Natural killer cell (primary cell): ENCODE measurements at places on chromosomes 2 and 18.
A peak's percentile ranks its signal among the peaks of the same experiment; 100 is the strongest.

- peak; percentile 22 for DNase-seq
These were observed 34.1 kb upstream of the GNAL start for GRCh38 chr18:11654736-11655605.

- DNase-seq = no peak
These were observed 144.7 kb downstream of the MYCN start for GRCh38 chr2:16085073-16085472.

GRCh38 chr2:11877764-11878163 is 131.3 kb downstream of the LPIN1 start:
- DNase-seq = no peak

- DNase-seq = no peak
These were observed 34.5 kb downstream of the SLC4A3 start for GRCh38 chr2:219661955-219662395.

DNA sequence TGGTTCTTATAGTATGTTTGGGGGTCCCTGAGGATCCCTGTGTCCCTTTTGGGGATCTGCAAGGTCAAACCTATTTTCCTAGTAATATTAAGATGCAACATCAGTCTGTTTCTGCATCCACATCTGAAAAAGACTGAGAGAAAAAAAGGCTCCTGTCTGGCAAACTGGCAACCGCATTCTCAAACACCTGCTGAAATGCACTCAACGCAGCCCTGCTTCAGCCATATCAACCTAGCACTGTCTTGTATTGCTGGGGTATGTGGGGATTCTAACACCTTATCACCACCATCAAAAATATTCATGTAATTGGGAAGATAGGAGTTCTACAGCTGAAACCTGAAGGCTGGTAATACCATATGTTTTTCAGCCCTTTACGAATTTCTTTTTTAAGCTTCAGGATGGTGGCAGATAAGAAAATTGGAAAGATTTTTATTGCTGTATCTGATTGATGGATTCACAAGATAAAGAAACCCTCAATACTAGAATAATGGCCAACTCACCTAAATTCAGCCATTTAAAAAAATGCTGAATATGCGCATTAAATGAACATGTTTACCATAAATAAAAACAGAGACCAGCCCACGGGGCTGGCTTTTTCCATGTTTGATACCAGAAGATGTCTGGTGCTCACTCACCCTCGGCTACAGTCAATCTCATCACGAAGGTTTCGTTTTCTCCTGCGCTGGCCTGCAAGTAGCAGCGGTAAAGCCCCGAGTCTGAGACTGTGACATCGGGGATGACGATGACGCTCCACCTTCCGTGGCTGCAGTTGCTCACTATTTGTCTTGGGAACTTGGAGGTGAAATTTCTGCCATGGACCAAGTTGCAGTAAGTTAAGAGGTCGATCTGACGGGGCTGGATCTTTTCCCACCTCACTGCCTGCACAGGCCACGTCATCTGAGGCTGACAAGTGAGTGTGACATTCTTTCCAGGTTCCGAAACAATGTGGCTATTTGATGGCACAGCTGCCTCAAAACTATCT is 52.3 kb downstream of the CD226 start:
- peak; percentile 81 for DNase-seq

GRCh38 chr2:98926601-98927000 is 9.4 kb downstream of the CRACDL start:
- no peak for DNase-seq

DNA sequence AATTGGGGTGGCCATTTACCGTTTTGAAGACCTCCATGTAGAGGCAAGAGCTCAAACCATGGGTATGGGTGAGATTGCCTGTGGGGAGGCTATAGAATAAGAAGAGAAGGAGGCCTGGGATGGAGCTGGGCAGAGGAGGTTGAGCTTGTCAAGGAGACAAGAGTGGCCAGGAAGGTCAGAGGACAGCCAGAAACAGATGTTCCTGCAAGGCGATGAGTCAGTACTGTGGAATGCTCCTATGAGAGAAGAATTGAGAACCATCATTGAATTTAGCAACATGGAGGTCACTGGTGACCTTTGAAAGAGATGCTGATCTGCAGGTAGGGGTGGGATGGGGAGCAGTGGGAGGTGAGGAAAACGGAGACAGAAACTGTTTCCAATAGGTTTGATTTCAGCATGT is 3.5 kb downstream of the ACSL3 start:
- no peak for DNase-seq

- DNase-seq = peak; percentile 68
These were observed 34.4 kb upstream of the TRAPPC8 start for GRCh38 chr18:31977270-31977872.

GRCh38 chr2:19349911-19350677 is 8.3 kb downstream of the OSR1 start:
- peak; percentile 61 for DNase-seq

DNA sequence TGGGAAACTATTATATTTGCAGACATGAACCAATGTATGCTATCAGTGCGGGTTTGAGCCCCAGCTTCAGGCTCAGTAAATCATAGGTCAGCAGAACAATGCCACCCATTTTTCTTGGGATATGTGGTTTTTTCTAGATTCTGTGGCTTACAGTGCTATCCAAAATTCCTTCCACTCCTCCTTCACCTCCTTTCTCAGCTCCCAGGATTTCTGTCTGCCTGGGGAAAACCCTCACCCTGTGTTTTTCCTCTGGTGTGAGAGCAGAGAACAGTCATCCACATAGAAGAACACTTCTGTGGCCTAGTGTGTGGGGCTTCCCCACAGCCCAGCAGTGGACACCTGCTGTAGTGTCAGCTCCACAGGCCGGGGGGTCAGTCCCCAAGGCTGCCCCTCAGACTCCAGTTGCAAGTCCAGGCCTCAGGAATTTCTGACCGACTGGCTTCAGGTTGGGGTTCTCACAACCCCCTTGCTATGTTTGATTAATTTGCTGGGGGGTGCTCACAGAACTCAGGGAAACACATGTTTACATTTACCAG is 238.2 kb downstream of the LDLRAD4 start:
- no peak for DNase-seq

DNA sequence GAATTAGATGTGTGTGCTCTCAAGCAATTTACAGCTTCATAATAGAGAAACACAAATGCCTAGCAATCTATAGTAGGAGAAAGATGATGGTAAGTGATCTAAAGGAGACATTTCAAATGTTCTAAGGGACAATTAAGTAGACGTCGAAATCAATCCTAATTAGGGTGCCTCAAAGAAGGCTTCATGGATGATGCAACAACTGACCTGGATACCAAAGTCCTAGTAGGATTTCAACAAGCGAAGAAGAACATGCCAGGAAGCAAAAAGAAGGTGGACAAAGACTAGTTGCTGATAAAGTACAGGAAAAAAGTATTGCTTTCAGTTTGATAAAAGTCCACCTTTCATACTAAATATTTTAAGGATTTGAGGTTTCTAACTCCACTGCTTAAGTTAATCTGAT is 12.5 kb downstream of the FIGN start:
- DNase-seq = no peak

DNA sequence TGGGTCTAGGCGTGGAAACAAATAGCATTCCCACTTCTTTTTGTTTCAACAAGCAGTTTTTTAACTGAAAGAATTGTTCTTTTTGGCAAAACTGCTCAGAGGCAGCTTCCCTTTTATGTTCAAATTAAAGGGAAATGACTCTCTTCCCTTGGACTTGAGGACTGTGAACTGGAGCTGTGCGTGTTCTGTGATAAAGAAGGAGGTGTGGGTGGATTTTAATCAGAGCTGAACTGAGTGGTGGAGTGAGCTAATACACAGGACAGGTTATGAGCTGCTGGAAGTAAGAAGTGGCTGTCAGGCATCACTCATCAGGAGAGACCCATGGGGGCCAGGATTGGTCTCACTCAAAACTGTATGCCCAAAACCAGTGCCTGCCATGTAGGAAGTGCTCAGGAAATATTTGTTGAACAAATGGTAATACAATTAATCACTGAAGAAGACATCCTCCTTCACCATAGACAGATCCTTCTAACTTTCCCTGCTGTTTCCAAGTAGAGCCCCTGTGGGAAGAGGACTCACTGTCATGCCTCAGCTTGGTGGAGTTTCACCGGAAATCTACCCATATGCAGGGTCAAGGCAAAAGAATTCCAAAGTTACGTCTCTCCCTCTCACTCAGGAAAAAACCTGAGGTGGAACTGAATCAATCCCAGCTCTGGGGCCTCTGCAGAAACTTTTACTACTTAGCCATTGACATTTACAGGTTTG is 55.9 kb downstream of the FEZ2 start:
- no peak for DNase-seq

GRCh38 chr2:237715459-237715947 is 83.1 kb upstream of the RBM44 start:
- DNase-seq = no peak

DNA sequence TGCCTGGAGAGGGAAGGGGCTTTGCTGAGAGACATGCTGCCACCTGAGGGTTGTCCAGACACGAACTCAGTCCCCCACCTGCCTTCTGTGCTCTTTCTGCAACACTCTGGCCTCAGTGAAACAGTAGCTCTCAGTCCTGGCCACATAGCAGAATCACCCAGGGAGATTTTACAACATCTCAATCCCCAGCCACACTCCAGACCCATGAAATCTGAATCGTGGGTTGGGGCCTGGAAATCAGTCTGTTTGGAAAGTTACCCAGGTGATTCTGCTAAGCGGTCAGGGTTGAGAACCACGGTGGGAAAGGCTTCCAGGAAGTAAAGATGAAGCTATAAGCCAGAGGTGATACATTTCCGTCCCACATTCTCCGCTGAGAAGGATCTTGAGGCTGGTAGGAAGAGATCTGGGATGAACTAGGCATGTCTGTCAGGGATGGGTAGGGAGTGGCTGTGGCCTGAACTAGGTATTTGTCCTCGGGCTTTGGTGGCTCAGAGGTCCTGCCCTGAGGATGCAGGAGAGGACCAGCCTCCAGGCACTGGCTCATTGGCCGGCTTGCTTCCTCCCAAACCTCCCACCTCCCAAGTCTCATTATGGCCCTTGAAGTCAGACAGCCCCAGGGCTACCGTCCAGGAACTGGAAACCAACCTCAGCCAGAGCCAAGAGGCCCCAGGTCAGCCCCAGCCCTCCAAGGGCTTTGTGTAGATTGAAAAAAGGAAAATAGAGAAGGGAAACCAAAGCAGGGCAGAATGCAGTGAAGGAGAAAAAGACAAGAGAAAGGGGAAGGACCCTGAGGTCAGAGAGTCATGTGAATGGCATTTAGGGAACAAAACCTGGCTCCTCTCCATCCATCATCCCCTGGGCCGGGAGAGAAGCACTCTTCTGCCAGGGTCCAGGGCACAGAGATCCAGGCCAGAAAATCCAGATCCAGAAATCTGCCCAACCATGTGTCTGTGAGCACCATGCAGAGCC is 119.6 kb downstream of the ZFP36L2 start:
- DNase-seq = no peak

- no peak for DNase-seq
These were observed 53.1 kb downstream of the MERTK start for GRCh38 chr2:111951486-111951885.

- no peak for DNase-seq
These were observed 120.6 kb downstream of the EHBP1 start for GRCh38 chr2:62826141-62826540.

- DNase-seq = no peak
These were observed 4.2 kb upstream of the SAP130 start for GRCh38 chr2:128032092-128032491.

GRCh38 chr2:97868986-97869721 is 126.6 kb downstream of the TMEM131 start:
- no peak for DNase-seq

- no peak for DNase-seq
These were observed 1473.2 kb downstream of the LRP1B start for GRCh38 chr2:140657657-140658056.

DNA sequence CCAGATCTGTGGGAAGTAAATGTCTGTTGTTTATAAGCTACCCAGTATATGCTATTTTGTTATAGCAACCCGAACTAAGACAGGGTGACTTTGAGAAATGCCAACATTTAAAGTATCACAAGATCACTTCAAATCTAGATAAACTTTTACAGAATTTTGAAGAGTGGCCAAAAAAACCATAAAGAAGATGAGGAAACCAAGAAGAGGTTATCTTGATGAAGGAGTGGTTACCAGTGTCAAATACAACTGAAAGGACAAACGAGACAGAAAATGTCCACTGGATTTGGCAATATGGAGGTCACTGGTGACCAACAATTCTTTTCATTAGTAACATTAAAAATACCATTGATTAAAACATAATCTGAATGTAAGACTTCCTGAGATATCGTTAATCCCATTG is 235.7 kb downstream of the DYM start:
- no peak for DNase-seq

GRCh38 chr2:99877963-99878362 is 264.4 kb downstream of the AFF3 start:
- DNase-seq = no peak

GRCh38 chr2:230178546-230179485 is 41.0 kb downstream of the SP110 start:
- DNase-seq = no peak

GRCh38 chr2:111626037-111626864 is 257.7 kb downstream of the ANAPC1 start:
- no peak for DNase-seq

DNA sequence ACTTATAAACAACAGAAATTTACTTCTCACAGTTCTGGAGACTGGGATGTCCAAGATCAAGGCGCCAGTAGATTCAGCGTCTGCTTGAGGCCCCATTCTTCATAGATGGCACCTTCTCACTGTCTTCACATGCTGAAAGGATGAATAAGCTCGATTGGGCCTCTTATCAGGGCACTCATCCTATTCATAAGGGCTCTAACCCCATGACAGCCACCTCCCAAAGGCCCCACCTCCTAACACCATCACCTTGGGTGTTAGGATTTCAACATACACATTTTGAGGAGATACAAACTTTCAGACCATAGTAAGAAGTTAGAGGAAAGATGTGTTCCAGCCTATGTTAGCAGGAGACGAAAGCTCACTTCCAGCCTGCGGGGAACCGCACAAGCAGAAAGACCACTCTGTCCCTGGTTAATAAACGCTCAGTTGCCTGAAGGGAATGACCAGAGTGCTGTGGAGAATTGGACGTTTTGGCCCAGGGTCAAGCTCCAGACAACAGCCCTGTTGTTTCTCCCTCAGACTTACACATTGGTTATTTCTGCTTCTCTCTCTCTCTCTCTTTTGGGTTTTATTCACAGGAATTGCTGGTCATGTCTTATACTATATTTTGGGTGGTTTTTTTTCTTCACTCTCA is 90.3 kb downstream of the MAPRE2 start:
- DNase-seq = no peak

DNA sequence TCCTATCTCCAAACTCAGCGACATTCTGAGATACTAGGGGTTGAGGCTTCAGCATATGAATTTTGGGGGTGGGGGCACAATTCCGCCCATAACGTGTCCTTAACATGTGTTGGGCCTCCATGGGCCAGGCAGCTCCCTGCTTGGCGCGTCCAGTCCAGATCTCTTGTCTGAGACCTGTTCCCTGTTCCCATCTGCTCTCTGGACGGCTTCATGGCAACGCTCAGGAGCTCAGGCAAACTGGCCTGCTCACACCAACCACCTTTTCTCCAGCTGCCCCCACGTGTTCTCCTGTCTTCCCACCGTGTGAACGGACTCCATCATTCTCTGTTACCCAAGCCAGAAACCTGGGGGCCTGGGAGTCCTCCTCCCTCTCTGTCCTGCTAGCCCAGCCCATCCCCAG is 36.4 kb downstream of the ACKR3 start:
- no peak for DNase-seq

- no peak for DNase-seq
These were observed 55.3 kb downstream of the VWA3B start for GRCh38 chr2:98142106-98142791.

- no peak for DNase-seq
These were observed 243.7 kb downstream of the NDUFA10 start for GRCh38 chr2:239781454-239781853.

- DNase-seq = no peak
These were observed 14.2 kb upstream of the FAP start for GRCh38 chr2:162257425-162257824.

- no peak for DNase-seq
These were observed 93.4 kb downstream of the DOCK10 start for GRCh38 chr2:224948859-224949258.

GRCh38 chr2:200578778-200579177 is 7.0 kb upstream of the AOX1 start:
- peak; percentile 50 for DNase-seq
